Retinal pigment epithelial cell (primary cell): ENCODE measurements at places on chromosomes 2 and 18.

DNA sequence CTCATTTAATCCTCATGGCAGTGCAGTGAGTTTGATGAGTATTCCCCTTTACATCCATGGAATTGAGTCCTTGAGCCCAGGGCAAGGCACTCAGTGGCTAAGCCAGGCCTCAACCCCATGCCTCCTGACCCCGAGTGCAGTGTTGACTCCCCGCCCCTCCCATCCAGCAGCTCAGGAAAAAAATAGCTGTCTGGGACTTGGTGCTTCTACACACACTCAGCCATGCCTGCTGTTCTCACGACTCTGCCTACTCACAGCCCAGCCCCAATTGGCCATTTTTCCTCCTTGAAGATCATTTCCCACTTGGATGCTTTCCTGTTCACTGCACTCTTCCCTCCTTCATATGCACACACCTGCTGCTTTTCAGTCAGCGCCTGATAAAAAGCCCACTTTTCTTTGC lies 8.8 kb downstream of the FOSL2 start:
- DNase-seq: no peak

- DNase-seq: peak; percentile 85
These were observed 99.3 kb downstream of the SPATS2L start for GRCh38 chr2:200405599-200406298.

- no peak for DNase-seq
These were observed 11.9 kb upstream of the MSGN1 start for GRCh38 chr2:17804358-17804757.

DNA sequence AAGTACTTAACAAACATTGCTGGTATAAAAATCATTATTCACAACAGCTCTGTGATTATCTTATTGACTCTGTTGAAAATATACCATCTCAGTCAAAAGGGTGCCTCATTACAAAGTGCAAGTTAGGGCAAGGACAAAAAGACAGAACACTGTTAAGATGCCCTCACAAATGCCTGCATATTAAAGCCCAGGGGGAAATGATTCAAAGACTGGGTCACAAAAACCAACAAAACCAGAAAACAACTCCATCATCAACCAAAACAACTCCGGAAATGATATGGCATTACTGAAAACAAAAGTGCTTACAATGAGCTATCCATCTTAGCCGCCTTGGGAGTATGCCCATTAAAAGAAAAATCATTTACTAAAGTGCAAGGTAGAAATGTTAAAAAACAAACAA lies 9.9 kb downstream of the PLA2R1 start:
- DNase-seq: no peak

- DNase-seq: no peak
These were observed 301.7 kb downstream of the EIPR1 start for GRCh38 chr2:3075991-3076340.

GRCh38 chr18:28399781-28400362 lies 222.9 kb upstream of the CDH2 start:
- peak; percentile 43 for DNase-seq

DNA sequence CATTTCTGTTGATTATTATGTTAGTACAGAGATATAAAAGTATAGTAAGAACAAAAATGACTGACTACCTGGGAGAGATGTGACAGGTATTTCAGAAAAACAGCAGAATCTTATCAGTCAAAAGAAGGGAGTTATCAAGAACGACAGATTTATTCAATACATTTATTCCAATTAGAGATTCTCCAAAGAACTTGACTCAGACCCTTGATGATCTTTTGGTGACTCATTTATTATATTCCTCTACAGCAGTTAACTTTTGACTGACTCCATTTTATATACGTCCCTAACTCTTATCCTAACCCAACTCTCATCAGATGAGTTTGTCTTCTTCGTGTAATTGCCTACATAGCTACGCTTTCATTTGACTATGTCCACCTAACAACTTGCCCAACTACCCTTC lies 91.1 kb downstream of the C2orf74 start:
- no peak for DNase-seq

DNA sequence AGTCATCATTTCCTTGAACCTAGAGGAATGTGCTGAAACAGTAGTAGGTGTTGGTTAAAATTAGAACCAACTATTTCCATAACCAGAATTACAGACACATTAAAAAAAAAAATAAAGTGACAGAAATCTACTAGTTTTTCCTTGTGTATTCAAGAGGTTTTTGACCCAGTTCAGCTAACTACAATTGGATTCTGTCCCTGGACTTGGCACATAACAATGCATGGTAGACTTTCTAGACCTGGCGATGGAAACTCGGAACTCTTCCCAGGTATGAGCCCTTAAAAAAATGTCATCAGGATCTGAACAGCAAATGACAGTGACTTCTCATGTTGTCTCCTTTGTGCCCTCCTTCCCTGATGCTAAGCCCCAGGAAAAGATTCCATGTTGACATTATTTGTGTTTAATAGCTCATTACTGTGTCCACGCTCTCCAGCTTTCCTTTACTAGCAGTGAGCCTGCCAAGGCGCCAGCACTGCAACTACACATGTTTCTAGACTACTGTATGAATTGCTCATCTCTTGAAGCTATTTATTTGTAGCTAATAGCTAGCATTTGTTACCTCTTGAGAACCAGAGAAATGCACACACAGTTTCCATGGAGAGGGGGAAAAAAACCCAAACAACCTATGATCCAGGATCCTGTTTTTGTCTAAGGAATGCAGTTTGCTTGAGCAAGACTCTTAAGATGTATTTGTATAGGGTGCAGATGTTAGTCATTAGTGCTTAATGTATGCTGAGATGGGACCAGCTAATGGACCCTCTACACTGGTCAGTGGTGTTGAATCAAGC lies 148.5 kb downstream of the FMNL2 start:
- no peak for DNase-seq

DNA sequence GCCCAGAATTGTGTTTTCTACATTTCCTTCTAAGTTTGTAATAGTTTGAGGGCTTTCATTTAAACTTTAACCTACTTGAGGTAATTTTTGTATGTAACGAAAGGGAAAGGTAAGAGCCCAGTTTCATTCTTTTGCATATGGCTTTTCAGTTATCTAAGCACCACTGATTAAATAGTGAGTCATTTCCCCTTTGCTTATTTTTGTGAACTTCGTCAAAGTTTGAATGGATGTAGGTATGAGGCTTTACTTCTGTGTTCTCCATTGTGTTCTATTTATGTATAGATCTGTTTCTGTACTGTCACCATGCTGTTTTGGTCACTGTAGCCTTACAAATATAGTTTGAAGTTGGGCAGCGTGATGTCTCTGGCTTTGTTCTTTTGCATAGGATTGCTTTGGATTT lies 944.8 kb upstream of the CNTNAP5 start:
- no peak for DNase-seq

GRCh38 chr2:232551776-232552175 lies 1.3 kb downstream of the EIF4E2 start:
- DNase-seq: no peak

DNA sequence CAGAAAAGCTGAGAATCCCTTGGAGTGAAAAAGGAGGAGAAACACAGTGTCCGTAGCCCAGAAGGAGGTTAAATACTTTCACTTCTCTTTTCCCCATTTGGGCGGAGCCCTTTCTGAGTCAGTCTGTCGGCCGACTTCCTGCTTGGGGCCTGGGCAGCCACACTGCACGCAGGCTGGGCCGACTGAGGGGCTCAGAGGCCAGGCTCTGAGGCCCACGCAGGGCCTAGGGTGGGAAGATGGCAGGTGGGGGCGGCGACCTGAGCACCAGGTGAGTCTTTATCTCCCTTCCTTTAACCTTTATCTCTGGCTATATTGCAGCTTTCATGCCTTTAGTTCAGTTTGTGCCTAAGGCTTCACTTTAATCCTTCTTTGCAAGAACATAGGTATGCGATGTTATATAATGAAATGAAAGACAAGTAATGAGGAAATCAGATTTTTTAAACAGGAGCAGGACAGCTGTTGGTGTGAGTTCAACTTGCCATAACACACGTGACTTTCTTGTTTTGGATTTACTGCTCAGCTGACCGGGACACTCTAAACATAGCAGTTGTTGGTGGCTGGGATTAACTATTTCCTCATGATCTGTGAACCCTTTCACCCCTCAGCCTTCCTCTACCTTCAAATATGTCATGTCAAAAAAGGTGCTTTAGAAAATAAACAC lies at the start of gene SP100:
TSS of gene SP100 (plus strand) at position 141 of the 661 bp plus-strand sequence. CDS start at position 237, 96 bp downstream.
- DNase-seq: peak; percentile 59

- no peak for DNase-seq
These were observed 12.6 kb downstream of the LDLRAD4 start for GRCh38 chr18:13231151-13231550.

GRCh38 chr18:8791171-8791651 lies 85.9 kb downstream of the MTCL1 start:
- no peak for DNase-seq

- DNase-seq: no peak
These were observed 1365.5 kb upstream of the CHAC2 start for GRCh38 chr2:52402128-52402527.

DNA sequence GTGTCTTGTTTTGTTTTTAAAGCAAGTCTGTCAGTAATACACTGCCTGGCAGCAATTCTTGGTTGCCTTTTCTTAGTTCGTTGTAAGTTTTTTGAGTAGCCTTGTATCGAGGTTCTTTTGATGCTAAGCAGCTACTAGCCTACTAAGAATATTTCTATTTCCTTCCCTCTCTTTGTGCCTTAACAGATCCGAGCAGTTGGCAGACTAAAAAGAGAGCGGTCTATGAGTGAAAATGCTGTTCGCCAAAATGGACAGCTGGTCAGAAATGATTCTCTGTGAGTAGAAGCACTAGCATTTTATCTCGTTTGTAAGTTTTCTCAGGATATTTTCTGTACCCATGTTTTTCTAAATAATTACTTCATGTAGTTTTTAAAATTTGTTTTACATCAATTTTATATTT lies 15.1 kb downstream of the MFF start:
- no peak for DNase-seq

GRCh38 chr2:134762508-134762907 lies 43.7 kb upstream of the TMEM163 start:
- no peak for DNase-seq

GRCh38 chr2:160460333-160460731 lies 33.3 kb downstream of the RBMS1 start:
- no peak for DNase-seq

GRCh38 chr2:211216221-211216620 lies 659.8 kb downstream of the CPS1 start:
- no peak for DNase-seq

- DNase-seq: no peak
These were observed 203.6 kb downstream of the UBE2E3 start for GRCh38 chr2:181183878-181184542.

GRCh38 chr18:57843386-57843785 lies 40.3 kb upstream of the ATP8B1 start:
- no peak for DNase-seq

DNA sequence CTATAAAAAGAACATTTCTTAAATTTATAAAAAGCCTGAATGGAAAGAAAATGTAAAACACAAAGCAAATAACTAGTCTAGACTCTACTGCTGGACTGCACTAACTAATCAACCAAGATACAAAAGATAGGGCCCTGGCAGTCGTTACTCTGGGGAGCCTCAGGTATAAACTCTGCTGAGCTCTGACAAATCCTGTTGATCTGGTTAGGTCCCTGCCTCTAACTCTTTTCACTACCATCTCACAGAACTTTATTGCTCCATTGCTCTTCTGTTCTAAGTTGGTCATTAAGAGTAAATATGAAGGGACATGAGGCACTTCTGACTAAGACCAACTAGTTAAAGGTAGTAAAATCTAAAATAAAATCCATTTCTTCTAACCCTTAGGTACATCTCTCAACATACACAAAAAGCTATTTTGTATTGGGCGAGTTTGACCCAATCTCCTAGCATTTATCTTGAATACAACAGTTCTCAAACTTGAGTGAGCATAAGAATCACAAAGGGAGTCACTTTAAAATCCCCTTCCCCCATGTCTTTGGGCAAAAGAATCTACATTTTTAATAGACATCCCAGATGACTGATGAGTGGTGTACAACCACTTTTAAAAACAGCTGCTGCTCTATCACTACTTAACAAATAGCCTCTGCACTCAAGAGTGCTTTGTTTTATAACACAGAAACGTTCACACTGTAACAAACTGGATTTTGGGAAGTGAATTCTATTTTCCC lies 2.5 kb downstream of the CHN1 start:
- DNase-seq: no peak
